ENCODE measurements at places on chromosomes 11 and 22. TPM values are rescaled to one million over a fixed set of nuclear protein-coding genes. Genes with fewer than 3 reads are reported as not detected.

GRCh38 chr11:72265951-72266350 is 22.0 kb upstream of the PHOX2A start:
- no peak for DNase-seq

GRCh38 chr22:38246692-38247091 is 26.1 kb downstream of the TMEM184B start:
- no peak for DNase-seq

- no peak for DNase-seq
Measured at GRCh38 chr11:117888139-117888566, 11.7 kb upstream of the FXYD6 start.

DNA sequence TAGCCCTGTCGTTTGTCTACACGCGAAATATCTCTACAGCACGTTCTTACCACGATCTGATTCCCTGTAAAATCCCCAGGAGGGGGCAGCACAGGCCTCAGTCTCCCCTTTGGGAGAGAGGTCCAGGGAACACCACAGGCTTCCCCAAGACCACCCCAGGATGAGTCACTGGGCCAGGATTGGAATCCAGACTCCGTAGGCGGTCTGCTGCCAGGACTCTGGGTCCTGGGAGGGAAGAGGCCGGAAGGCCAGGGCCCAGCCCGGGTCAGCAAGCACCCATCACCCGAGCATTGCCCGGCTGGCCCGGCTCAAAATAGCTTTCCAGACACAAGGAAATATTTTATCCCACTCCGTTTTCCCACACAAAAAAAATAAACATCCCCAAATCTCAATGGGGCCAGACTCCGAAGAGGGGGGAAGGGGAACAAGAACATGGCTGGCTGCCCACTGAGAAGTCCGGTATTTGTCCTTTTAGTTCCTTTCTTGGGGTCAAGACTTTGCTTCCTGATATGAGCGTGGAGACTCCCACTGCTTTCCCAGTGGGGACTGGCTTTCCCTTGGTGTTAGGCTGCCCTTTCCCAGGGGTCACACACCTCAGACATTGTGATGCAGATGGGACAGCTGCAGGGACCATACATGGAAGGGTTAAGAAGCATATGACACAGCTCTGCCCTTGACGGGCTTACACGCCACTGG is 91.3 kb downstream of the LRRC32 start:
- no peak for DNase-seq

Gene GRK3
- under 0.01 TPM for total RNA-seq

DNA sequence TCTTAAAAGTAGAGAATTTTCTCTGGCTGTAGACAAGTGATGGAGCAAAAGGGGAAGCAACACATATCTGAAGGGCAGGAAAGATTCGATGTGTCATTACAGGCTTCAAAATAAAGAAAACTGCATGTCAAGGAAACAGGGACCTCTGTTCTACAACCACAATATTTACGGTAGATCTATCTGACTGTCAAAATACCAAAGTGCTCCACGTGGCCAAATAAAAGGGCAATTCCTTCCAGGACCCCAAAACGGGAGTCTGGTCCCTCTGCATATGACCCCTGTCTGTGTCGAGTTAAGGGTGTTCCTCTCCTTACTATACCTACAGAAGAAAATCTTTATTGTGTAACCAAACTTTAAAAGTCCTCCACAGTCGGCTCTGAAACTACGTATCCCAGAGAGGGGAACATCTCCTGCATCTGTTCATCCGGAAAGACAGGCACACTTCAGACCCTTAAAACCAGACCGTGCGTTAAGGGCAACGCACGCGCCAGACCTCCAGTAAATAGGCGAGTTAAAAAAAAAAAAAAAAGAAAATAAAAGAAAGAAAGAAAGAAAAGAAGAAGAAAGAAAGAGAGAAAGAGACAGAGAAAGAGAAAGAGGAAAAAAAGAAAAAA is 756 bp downstream of the CLNS1A start:
- DNase-seq: no peak

GRCh38 chr11:36227044-36227443 is 62.2 kb downstream of the COMMD9 start:
- DNase-seq: no peak

DNA sequence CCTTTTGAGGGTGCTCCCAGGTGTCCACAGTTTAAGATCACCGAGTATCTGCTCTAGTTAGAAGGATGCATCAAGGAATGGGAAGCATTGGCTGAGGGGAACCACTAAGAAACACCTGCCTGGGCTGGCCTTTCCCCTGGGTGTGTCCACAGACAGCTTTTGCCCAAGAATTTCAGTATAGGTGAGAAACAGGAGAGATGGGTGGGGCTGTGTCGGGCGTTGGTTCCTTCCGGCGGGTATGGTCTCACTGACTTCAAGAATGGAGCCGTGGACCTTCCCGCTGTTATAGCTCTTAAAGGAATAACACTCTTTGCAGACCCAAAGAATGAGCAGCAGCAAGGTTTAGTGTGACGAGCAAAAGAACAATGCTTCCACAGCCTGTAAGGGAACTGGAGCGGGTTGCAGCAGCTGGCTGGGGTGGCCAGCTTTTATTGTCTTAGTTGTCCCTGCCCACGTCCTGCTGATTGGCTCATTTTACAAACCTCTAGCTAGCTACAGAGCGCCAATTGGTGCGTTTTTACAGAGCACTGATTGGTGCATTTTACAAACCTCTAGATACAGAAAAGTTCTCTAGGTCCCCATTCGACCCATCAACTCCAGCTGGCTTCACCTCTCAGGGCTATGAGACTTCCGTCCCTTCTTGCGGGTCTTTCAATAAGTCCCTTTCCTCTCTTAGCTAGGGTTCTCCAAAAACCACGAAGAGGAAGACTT is 2.4 kb downstream of the FADS1 start:
- DNase-seq: peak; percentile 53

DNA sequence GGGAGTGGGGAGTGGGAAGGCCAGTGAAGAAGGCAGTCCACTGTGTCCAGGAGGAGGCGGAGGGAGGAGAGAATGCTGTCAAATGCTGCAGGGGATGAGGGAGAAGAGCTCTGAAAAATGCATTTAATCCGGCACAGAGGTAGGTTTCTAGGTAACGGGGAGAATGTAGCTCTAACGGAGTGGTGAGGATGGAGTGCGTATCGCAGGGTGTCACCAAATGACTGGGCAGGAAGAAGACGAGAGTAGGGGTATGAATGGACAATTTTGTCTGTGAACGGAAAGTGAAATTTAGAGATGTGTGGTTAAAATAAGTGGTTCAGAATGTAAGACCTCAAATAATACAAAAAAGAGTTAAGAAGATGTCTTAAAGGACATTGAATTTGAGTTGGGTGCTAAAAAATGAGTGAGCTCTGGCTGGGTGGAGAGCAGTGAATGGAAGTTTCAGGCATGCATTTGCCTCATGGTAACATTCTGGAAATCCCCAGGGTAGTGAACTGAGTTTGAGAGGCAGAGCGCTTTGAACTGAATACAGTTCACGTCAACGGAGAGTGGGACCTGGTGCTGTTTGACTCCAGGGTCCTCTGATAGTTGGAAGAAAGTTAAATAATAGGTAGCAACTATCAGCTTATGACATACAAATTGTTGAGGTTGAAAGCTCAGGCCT is 81.3 kb upstream of the CADM1 start:
- DNase-seq: no peak

GRCh38 chr22:47034076-47034808 is 271.8 kb downstream of the TBC1D22A start:
- DNase-seq: no peak

- DNase-seq: no peak
Measured at GRCh38 chr11:27281740-27282590, 81.0 kb downstream of the CCDC34 start.

- DNase-seq: no peak
Measured at GRCh38 chr11:826836-827145, 928 bp upstream of the CRACR2B start.

DNA sequence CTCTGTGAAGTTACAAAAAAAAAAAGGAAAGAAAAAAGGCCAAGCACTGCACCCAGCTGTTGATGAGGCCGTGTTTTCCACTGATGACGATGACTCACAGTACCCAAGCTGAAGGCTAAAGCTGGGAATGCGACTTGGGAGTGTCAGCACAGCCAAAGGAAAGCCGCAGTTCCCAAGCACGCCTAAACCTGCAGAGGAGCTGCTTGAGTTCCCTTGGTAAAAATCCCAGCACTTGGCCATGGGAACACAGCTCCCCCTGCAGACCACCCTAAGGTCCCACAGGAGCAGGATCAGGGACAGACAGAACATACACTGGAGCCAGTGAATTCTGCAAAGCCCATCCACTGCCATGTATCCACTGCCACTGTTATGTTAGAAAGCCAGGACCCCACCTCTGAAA is 39.9 kb downstream of the SERGEF start:
- peak; percentile 35 for DNase-seq

DNA sequence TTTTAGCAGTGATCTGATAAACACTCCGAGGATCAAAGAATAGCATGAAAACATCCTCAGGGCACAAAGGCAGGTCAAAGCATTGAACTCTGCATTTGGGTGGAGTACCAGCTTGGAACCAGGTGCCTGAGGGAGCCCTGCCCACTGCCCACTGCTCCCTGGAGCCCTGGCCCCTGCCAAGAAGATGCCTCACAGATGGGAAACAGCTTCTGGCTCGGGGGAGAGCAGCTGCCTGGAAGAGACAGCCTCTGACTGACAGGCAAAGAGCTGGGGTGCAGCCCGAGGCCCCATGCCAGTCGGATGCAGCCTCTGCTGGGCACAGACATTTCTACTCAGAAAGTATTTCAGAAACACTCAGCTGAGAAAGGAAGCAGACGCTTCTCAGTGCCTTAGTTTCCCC is 13.2 kb downstream of the LMO1 start:
- DNase-seq: no peak

Gene PDE3B
- 0.11 TPM for total RNA-seq

GRCh38 chr11:37929100-37929653 is 1331.1 kb upstream of the RAG2 start:
- no peak for DNase-seq

GRCh38 chr11:11533751-11534150 is 88.1 kb downstream of the GALNT18 start:
- no peak for DNase-seq

Gene PICK1
- 45.5 TPM for total RNA-seq

DNA sequence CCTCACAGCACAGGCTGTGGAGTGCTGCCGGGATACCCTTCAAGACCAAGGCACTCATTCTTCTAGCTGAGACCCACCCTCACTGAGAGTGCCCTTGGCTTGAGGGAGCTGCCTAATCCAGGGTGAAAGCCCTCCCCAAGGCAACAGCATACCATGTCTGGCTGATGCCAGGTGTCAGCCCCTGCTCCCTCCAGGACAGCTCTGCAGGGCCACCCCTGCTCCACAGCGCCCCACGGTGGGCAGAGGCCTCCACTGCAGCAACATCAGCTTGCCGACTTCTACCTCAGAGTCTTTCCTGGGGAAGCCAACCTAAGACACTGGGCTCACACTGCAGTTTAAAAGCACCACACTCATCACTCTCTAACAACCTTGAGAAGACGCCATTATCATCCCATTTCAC is 29.0 kb downstream of the TTLL1 start:
- DNase-seq: peak; percentile 42

Gene KRTAP5-8
- not detected for total RNA-seq

- DNase-seq: no peak
Measured at GRCh38 chr22:50556703-50557102, 6.0 kb downstream of the SYCE3 start.

- no peak for DNase-seq
Measured at GRCh38 chr11:133354069-133354468, 178.2 kb downstream of the OPCML start.

- peak; percentile 76 for DNase-seq
Measured at GRCh38 chr22:44550711-44551491, 52.9 kb upstream of the RTL6 start.

DNA sequence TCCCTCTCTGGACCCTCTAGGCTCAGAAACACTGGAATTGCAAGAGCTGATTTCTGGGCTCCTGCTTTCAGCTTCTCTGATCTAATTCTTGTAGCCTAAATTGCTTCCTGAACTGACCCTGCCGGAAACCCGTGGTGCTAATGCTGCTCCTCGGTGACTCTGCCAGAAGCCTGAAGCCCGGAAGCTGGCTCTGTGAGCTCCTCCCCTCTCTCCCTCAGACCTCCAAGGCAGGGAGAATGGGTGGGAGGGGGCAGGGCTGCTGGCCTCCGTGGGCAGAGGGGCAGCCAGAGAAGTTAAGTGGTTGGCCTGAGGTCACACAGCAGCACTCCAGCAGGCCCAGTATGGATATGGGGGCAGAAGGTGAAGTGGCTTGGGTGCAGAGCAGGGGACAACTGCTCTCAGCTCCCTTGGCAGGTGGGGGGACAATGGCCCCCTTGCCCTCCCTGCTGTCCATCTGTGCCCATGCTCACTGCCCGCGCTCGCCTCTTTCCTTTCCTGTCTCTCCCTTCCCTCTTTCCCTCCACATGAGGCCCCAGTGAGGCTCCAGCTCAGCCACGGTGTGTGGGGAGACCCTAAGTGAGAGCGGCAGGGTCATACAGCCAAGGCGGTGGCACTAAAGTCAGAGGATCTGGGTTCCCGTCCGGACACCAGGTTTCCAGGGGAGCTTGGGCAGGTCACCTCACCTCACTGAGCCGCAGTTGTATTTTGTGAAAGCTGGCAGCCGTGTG is 16.2 kb downstream of the CAPN5 start:
- no peak for DNase-seq

Gene TRPT1
- total RNA-seq: 56.0 TPM

Gene STX3
- total RNA-seq: 34.3 TPM

DNA sequence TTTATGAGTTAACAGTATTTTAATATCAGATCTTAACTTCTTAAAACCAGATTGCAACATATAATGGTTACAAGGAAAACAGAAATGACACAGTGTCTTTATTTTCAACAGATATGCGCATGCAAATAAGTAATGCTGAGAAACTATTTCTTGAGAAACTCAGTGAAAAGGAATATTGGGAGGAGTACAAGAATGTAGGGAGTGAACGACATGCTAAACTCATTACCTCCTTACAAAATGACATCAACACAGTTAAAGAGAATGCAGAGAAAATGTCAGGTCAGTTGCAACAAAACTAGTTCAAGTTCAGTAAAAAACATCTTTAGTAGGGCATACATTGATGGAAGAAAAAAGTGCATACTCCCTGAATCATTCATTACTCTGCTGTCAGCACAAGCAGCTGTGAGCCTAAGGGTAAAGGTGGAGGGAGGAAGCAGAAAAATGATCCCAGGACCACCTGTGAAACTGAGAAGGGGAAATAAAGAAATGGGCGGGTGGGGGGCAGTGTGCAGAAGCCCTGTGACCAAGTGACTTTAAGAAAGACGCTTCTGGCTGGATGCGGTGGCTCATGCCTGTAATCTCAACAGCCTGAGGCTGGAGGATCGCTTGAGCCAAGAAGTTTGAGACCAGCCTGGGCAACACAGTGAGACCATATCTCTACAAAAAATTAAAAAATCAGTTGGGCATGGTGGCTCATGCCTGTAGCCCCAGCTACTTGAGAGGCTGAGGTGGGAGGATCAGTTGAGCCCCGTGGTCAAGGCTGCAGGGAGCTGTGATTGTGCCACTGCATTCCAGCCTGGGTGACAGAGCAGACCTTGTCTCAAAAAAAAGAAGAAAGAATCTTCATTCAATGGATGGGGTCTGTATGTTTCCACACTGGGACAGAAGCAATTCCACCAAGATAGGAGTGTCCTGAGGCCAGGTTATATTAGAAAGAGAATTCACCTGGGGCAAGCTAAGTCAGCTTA is 31.2 kb downstream of the CCDC83 start:
- no peak for DNase-seq

All from PC-3 (cell line).